ENCODE measurements at places on chromosomes 5 and 9.

DNA sequence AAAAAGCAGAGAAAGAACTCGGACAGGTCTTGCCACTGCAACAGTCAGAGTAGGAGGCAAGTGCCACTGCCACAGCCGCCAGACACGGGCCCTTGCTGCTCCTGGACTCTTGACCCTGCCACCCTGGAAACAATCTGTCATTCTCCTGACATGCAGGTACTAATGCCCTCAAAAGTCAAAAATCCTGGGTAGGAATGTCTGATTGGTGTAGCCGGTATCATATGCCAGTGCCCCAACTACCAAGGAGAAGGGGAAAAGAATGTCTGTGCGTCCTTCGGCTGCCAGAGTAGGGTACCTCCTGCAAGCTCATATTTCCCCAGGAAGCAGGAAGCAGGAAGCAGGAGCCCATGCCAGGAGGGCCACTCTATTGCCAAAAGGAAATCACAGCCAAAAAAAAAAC lies 30.5 kb upstream of the F2RL1 start:
- DNase-seq: no peak

- no peak for DNase-seq
These were observed 270.7 kb upstream of the PAPPA start for GRCh38 chr9:115882911-115883310.

GRCh38 chr5:149206524-149207141 lies 65.0 kb upstream of the AFAP1L1 start:
- no peak for DNase-seq

DNA sequence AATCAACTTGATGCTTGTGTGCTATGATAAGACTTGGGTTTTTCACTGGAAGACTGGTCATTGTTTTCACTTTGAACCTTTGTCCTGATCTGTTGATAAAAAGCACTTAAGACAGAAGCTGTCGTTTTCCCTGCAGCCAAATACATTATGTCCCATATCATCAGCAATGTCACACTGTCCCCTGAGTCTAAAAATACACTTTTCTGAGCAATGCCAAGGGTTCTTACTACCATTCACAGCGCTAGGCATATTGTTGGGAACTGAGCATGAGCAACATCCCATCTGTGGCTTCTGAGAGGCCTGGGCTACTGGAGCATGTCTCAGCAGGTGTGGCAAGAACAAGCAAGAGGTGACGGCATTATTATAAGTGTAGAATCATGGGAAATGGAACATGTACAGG lies 81.8 kb downstream of the SEMA6A start:
- no peak for DNase-seq

DNA sequence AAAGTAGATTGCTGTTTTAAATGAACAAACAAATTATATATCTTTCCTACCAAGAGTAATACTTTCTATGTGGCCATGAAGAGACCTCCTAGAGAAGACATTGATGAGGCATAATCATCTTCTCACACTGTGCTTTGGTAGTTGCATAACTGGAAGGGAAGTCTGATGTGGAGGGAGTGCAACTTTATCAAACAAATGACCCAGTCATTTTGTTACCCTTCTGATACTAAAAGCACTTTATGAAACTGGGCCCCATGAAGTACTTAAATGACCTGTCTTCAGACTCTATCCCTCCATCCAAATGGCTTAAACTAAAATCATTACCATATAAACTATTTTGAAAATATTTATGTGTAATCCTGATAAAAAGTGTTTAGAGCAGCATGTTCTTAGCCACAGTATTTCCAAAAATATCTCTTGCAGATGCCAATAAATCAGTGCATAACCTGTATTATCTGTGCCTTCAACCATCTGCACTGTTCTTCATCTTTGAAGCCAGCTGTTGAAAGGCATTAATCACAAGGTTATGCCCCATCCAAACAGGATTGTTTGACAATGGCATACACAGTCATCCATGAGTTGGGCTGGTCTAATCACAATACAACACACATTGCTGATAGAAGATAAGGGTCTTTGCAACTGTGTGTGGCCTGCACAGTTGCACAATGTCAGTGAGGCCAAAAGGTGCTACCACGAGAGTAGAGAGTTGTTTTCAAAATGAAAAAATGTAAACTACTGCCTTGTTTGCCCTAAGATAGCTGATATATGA lies 31.9 kb upstream of the MIER3 start:
- DNase-seq: no peak

DNA sequence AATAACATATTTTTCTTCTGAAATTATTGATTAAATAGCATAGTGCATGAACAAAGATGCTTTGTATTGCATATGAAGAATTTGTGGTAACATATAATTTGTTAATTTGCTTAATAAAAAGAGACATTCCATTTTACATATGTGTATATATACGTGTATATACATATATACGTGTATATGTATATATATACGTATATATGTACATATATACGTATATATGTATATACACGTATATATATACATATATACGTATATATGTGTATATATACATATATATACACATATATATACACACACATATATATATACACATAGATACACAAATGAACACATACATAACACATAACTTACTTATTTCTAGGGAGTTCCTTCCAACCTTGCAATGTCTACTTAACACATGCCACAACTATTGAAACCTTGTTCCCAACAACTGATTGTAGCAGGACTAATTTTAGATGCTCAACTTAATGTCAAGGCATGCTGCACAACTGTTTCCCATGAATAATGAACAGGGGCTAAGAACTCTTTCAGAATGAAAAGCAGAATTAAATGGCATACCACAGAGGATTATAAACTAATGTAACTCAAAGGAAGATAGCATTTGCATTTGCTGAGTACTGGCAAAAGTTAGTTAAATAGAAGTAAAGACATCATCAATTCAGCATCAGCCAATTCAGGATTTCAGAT lies 17.4 kb downstream of the KIF24 start:
- DNase-seq: no peak

- no peak for DNase-seq
These were observed 125.7 kb upstream of the CLINT1 start for GRCh38 chr5:157984611-157985010.

GRCh38 chr5:36279054-36279698 lies 22.5 kb downstream of the RANBP3L start:
- DNase-seq: no peak

DNA sequence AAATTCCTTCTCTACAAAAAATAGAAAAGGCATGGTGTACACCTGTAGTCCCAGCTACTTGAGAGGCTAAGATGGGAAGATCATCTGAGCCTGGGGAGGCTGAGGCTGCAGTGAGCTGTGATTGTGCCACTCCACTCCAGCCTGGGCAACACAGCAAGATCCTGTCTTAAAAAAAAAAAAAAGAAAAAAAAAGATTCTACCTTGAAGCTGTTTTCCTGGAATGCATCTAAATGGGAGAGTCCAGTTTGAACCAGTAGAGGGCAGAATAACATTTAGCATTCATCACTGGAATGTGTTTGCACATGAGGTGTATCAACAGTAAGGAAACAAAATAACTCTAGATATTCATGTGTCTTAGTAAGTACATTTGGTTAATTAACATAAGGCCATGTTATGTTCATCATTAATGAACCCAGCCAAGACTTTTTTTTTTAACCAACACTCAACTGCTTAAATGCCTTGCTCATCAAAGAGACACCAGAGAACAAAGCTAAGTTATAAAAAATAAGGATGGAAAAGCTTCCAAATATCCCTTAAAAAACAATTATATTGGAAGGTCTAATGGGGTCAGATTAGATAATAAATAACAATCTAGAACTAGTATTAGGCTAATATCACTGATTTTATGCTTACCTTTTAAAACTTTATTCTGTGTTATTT lies 16.1 kb downstream of the IFNE start:
- no peak for DNase-seq

- DNase-seq: no peak
These were observed 199.1 kb downstream of the NNT start for GRCh38 chr5:43802119-43802518.

- no peak for DNase-seq
These were observed 715.2 kb upstream of the DMAC1 start for GRCh38 chr9:8514760-8515159.

DNA sequence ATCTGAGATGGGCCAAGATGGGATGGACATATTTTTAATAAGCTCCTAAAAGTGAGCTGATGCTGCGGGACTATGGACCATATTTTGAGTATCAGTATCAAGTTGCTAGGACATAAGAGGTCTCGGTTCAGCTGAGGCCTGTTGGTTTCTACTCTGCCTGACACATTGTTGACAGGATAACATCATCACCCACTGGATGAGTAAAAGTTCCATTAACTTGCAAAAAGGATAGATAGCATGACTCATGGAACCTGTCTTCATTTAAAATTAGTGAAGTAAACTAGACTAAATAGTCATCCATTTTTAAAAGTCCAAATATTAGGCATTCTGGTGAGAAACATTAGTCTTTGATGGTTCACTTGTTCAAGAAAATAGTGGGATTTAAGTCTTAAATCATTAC lies 33.3 kb downstream of the PARP8 start:
- DNase-seq: peak; percentile 27

DNA sequence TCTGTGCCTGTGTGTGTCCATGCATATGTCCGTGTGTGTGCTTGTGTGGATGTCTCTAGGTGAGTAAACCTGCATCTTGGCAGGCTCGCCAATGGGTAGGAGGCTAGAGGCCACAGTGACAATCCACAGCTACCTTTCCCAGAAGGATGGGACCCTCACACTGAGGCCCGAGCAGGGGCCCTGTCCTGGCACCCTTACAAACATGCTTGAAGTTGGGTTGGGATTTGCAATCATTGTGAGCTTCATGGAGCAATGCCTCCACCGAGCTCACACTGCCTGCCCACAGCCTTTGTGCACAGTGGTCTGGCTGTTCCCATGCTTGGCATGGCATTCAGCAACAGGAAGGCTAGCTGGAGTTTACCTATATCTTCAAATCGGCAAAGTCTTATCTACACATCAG lies 311.1 kb upstream of the IRX1 start:
- no peak for DNase-seq

GRCh38 chr9:131555841-131556673 lies 10.7 kb downstream of the PRRT1B start:
- no peak for DNase-seq

DNA sequence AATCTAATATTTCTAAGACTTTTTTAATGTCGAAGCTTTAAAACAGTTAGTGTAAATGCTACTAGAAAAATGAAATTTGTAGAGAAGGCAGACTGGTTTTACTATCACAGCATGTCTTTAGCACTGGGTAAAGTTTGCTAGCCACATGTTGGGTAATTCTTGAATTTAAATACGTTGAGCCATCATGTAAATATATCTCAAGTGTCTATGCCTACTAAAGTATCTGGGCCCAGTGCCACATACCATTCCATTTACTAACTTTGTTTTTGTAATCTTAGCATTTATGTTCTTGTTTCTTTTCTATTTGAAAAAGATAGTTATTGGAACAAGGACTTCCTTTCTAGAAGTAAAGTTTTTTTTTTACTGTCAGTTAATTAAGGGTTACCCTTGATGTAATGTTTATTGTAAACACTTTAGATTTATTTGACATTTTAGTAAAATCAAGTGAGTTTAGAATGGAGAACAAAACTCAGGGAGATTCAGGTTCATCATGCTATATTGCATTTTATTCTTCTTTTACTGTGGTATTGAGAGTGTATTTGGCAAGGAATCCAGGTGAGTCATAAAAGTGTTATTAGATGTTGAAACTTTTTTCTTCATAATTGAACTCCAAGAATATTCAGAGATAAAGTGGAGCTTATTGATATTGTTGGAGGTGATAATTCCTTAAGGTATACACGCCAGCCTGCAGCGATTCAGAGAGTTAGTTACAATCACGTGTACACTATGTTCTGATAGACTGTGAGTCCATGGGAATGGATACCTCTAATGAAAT lies 182.4 kb downstream of the CCDC171 start:
- DNase-seq: no peak

DNA sequence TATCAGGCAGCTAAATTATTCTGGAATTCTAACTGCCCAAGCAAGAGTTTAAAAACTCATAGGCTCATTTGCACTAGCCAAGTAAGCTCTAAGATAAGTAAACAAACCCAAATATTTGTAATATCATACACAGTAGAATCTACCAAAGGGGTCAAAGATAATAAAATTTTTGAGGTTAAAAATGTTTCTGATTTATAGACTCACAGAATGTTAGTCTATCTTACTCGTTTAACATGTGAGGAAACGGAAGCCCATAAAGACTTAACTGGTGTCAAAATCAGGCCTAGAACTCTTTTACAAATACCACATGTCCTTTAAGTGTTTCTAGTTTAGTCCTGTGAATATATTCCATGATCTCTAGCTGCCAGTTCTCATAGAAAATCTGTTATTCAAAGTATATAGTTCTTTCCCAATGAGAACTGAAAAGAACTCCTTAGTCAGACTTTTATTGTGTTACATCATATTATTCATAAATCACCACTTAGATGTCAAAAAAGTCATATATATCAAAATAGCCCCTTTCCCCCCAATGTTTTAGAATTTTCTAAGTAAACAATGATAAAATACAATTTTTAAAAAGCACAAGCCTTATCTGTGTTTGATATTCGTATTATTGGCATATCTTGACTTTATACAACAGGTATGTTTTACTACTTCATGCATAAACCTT lies 13.9 kb downstream of the RAB14 start:
- DNase-seq: no peak

DNA sequence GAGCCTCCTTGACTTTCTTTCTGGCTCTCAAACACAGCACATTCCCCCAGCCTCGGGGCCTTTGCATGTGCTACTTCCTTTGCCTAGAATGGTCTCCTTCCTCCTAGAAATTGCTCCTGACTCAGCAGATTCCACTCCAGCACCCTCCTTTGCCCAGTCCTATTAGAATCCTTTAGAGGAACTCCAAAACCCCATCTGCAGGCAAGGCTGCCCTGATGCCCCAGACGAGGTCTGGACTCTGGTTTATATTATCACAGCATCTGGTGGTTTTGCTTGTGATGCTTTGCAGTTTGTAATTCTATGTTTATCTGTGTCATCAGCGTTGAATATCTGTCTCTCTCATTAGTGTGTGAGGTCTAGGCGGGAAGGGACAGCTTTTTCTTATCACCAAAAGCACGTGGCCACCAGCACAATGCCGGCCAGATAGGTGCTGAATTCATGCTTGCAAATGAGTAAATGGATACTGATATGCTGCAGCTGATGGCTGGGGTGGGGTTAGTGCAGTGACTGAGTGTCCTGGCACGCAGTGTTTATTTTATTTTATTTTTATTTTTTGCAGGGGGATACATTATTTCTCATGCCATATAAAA lies 30.0 kb upstream of the ANKH start:
- DNase-seq: no peak

DNA sequence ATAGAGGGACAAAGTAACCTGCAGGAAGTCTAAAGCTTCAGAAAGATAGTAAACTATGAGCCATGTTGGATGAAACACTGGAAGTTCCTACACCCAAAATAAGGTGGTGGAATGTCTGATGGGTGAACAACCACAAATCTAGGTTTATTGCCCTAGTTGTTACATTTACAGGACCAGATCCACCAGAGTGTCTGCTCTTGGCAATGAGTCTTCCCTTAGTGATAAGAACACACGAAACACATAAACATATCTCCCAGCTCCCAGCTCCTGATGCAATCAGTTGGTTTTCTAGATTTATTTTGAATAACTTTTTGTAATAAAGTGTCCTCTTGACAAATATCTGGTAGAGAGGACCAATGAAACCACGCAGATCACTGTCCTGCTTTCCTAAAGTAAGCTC lies 329.7 kb upstream of the WWC1 start:
- no peak for DNase-seq

All from activated naive CD4-positive, alpha-beta T cell treated with anti-CD3 and anti-CD28 coated beads, Interleukin-2, amount 50 U/mL, for 16 hours (primary cell).